ENCODE measurements at places on chromosomes 6 and 20.

- no peak for DNase-seq
Observed at GRCh38 chr6:15950962-15951569, 177.8 kb upstream of the MYLIP start.

DNA sequence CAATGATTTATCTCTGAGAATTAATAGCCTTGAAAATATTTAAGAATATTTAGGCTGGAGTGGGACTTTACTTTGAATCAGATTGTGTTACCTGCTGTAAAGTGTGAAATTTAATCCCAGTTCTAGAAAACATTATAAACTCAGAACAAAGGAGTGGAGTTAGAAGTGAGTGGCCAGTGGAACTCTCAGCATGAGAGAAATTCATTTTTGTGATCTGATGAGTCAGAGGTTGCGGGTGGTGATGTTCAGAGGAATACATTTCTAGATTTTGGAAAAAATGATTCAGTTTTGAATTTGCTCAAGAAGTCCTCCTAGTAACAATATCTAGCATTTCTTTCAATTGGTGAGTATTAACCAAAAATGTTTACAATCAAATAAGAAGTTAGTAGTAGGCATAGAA is 167.5 kb downstream of the ZFAND3 start:
- DNase-seq = no peak

DNA sequence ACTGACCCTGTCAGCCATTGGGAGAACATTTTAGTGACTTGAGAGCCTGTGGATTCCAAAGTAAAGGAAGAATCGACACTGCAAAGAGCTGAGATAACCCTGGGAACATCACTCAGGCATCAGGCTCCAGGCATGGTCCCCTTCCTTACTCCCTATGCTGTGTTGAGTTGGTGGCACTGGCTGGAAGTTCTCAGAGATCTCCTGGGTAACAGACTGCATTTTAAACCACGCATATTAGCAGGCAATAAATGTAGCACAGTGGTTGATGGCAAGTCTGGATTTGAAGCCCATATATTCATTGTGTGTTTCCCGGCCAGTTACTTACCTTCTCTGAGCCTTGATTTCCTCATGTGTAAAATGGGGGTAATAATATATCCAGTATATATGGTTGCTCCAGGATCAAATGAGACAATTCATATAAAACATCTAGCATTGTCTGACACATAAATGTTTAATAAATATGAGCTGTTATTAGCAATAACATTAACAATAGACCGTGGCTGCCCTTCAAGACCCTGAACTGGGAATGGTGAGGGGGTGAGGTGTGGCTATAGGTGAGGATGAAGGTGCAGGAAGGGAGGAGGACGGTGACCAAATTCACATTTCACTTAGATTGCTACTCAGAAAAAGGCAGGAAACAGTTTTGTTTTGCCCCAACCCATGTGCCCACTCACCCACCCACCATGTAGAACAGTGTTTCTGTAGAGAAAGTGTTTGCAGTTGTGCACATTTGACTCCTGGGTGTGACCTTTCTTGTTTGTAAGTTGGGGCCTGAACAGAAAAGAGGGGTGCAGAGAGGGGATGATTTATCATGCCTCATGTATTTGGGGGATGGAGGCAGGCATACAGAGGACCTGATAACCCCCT is 2.1 kb downstream of the PLCG1 start:
- no peak for DNase-seq

- DNase-seq = no peak
Observed at GRCh38 chr6:35360349-35361138, 18.2 kb downstream of the PPARD start.

- DNase-seq = no peak
Observed at GRCh38 chr6:111769365-111770152, 103.7 kb downstream of the FYN start.
